SK-N-MC (cell line): ENCODE measurements at places on chromosomes 11 and 22.

GRCh38 chr11:107856180-107856980 is 2.2 kb downstream of the SLC35F2 start:
- no peak for DNase-seq

DNA sequence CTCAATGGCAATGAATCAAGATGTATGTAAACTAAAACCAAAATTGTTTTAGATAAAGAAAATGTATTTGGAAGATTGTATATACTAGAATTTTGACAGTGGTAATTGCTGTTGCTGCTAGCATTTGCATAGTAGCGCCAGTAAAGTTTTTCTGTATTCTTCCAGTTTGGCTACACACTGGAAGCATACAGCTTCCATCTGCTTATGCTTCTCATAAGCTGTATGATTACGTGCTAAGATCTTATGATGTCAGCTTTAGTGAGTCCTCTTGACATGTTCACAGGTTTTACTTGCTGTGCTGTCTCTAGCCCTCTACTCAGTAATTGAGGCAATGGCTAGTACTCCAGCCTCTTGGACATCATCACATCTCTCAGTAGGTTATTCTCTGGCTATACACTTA is 256.3 kb downstream of the DDX10 start:
- no peak for DNase-seq

GRCh38 chr22:44404341-44405020 is 91.7 kb upstream of the SHISAL1 start:
- DNase-seq: no peak

- DNase-seq: no peak
Measured at GRCh38 chr11:7605186-7605943, 67.9 kb downstream of the CYB5R2 start.

DNA sequence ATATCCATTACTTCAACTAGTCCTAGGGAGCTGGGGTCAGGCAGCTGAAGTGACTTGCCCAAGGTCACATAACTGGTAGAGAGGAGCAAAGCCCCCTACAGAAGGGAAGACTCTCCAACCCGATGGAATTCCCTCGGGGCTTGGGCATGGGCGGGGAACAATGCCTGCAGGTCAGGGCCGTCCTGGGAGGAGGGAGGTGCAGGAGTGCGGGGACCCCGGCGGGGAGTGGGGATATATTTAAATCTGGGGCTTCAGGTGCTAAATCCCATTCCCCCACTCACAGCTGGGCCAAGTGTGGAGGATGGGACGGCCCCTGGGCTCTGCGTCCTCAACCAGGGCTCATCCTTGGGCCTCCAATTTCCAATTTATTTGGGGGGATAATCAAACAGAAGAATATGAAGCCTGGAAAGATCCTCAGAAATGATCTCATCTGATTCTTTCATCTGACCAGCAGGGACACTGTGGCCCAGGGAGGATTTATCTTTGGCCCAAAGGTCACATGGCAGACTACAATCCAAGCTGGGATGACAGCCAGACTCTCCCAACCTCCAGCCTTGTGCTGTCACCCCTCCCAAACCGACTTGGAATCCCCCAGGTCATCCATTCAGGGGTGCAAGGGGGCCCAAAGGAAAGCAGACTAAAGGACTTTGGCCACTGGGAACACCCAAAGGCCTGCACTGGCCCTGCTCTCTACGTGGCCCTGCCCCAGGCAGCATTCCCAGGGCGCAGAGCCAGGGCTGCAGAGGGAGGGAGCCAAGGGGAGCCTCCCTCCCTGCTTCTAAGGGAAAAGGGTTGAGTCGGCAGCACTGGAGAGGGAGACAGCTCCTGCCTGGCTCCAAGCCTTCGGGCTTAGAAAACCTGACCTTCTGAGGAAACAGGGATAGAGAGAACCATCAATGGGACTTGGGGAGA is 8.7 kb upstream of the C1QTNF6 start:
- DNase-seq: no peak

- DNase-seq: no peak
Measured at GRCh38 chr11:105078283-105078682, 33.1 kb upstream of the CARD16 start.

DNA sequence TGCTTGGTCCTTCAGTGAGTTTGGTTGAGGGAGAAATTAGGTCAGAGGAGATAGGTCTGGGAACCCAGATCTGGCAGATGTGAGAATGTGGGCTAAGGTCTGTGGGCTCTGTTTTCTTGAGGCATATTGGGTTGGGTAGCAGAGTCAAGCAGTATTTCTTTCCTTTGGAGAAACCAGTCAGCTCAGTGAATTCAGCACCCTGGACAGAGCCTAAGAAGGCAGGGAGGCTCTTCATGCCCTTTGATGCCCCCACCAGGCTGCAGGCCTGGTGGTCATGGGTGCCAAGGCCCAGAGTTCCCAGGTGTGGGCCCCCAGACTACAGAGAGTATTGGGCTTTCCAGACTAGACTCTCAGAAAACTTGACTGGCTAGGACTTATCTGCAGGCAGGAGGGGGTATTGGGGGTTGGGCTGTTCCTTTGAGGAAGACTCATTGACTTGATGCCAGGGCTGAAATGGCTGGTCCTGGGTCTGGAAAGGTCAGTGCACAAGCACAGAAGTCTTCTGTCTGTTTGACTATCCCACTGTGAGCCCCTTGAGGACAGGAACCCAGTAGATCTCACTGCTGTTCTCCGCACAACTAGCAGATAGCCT is 45.3 kb upstream of the NECTIN1 start:
- no peak for DNase-seq

DNA sequence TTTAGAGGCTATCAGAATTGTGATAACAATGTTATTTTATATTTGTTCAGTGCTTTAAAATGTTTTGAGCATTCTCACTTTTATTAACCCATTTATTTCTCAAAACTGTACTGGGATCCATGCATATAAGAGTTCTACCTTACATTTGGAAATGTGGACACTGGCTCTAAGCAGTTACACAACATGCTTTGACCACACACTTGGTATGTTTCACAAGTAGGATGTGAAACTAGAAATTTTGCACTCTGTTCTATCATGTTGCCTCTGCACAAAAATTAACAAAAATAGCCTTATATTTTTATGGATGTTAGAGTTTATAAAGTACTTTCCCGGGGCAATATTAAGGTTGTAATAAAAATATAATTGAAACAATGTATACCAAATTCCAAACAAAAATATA is 126.9 kb upstream of the CHORDC1 start:
- DNase-seq: no peak

DNA sequence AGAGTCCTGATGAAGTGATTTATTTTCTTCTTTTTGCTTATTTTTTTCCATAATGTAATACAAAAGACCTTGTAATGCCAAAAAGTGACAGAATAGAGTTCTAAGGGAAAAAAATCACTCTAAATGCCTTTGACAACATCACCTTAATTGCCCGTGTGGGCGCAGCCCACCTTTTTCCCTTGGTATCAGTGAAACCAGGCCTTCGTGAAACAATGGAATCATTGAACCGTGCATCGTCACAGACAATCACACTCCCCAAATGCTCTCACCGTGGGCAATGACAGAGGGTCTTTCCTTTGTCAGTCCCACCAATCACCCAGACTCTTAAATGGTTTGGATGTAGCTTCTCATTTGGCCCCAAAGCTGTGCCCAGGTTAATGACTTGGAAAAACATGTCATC is 9.6 kb upstream of the SLC6A5 start:
- no peak for DNase-seq

DNA sequence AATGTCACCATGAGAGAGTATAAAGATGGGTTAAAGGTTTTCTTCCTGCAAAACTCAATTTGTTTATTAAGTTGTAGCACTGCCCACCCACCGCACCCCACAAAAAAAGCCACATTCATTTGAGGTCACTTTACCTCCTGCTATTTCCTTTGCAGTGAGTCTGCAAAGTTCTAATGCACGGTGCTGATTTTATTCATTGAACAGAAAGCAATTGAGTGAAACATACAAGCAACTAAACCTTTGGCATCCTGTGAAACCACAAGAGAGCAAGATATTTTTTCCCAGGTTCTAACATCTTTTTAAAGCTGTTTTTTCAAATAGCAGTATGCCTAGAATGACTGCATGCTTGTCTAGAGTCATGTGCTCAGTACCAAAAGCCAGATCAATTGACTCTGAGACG is 39.0 kb downstream of the RRAS2 start:
- DNase-seq: no peak

DNA sequence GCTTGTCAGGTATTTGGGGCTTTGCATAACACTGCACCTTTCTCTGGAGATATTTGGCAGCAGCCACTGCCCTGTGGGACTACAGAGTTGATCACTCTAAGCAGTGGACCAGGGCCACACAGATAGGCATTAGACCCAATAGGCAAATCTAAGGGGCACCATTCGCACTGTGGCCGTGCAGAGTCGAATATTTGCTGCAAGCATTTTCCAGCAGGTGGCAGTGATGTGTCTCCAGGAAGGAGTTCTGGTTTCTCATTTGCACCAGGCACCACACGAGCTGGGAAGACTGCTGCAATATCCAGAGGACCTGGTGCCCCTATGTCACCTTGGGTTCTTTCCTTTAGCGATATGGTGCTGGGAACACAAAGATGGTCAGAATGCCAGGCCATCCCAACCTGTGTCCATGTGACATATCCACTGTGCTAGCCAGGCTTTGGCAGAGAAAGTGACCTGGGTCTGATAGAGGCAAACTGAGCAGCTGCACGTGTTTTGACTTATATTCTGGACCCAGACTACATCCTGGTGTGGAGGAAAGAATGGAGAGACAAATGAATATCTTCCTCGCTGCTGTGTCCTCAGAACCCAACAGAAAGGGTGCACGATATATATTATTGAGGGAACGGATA is 318.7 kb downstream of the BUD13 start:
- DNase-seq: no peak

- DNase-seq: no peak
Measured at GRCh38 chr22:43088984-43089717, at the start of gene TTLL1. TSS of gene TTLL1 (minus strand) at chr22:43089391. CDS start at chr22:43075586, 13,805 bp downstream.

GRCh38 chr11:82003671-82004515 is 729.8 kb downstream of the FAM181B start:
- DNase-seq: no peak

DNA sequence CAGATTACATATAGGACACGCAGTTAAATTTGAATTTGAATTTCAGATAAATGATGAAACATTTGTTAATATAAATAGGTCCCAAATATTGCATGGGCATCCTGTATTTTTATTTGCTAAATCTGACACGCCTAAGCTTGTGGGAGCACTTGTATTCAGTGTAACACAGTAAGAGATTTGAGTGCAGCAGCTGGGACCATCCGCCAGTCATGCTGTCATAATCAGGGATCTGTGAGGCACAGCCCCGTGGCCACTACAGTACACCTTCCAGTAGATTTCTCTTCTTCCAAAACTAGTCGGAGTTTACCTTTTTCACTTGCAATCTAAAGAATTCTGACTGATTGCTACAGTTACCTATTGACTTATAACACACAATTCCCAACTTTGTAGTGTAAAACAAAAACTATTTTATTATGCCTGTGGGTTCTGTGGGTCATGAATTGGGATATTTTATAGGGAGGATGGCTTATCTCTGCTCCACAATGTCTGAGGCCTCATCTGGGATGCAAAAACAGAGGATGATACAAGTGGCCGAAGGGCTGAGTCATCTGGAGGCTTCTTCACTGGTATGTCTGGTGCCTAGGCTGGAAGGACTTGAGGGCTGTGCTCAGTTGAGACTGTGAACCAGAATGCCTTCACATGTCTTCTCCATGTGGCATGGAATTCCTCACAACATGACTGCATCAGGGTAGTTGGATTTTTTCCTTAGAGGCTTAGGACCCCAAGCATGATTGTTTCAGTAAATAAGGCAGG is 74.1 kb downstream of the PRSS23 start:
- DNase-seq: no peak

GRCh38 chr11:4610258-4610935 is 2.4 kb upstream of the TRIM68 start:
- no peak for DNase-seq

- no peak for DNase-seq
Measured at GRCh38 chr11:119903389-119903788, 174.4 kb upstream of the NECTIN1 start.

DNA sequence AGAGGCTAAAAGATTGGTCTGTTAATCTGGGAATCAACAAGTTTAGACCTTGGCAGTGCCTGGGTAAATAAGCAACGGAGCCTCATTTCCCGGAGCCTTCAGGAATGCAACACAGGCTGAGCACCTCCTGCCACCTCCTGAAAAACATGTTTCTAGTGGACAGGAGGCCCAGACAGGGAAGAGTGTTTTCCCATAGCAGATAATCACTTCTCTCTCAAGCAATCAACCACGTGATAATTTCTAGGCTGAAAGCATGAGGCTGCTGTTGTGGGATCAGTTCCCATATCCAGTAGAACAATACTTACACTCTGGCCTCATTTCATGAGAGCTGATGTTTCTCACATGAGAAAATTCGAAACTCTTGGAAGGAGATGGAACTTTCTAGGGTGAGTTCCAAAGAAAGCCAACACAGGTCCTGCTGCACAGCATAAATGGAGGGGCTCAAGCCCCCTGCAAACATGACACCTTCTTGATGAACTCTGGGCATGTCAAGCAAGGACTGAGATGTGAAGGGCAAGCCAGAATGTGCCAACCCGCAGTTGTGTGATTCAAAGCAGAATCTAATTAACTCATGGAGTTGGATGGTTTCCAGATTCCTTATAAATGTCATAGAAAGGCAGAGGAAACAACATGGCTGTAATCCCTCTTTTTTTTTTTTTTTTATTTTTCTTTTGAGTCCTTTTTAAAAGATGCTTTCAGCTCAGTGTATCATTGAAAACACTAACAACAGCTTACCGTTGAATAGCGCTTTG is 228.5 kb upstream of the SESN3 start:
- no peak for DNase-seq

DNA sequence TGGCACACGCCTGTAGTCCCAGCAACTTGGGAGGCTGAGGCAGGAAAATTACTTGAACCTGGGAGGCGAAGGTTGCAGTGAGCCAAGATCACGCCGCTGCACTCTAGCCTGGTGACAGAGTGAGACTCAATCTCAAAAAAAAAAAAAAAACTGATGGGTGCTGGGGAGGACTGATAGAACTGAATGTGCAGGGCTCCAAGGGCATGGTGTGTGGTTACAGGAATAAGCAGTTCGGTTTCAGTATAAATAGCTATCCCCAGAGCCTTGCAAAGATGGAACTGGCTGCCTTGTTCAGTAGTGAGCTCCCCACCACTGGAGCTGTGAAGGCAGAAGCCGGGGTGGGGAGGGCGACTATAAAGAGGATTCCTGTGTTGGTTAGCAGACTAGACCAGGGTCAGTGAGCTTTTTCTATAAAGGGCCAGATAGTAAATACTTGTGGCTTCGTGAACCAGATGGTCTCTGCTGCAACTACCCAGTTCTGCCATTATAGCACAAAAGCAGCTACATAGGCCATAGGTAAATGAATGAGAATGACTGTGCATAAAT is 5.9 kb downstream of the TOM1 start:
- no peak for DNase-seq

DNA sequence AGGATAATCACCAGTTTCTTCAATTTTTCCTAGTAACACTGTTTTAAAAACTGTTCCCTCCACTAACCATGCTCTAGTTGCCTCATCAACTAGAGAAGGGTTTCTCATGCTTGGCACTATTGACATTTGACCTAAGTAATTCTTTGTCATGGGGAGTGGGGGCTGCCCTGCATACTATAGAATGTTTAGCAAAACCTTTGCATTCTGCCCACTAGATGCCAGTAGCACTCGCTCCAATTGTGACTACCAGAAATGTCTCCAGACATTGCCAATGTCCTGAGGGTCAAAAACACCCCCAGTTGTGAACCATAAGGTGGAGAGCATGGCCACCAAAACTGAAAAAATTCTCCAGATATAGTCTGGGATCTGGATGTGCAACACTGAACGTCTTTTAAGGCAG is 27.6 kb upstream of the BMAL1 start:
- DNase-seq: no peak

GRCh38 chr11:47499161-47499560 is 50.2 kb upstream of the RAPSN start:
- no peak for DNase-seq

GRCh38 chr11:115541518-115541917 is 37.3 kb upstream of the CADM1 start:
- no peak for DNase-seq

- no peak for DNase-seq
Measured at GRCh38 chr11:128893578-128894285, 2.6 kb downstream of the KCNJ5 start.
